ENCODE measurements at places on chromosomes 1 and 21. TPM values are rescaled to one million over a fixed set of nuclear protein-coding genes. Genes with fewer than 3 reads are reported as not detected.

MTR gene
- total RNA-seq = 38.0 TPM

GPR37L1 gene
- not detected for total RNA-seq

CDC14A gene
- 9.4 TPM for total RNA-seq

ZNF692 gene
- total RNA-seq = 23.9 TPM

PROK1 gene
- 74.1 TPM for total RNA-seq

NCF2 gene
- total RNA-seq = 20.4 TPM

RPE65 gene
- total RNA-seq = not detected

GJA5 gene
- total RNA-seq = 63.2 TPM

RGS13 gene
- 0.63 TPM for total RNA-seq

GNG4 gene
- 0.56 TPM for total RNA-seq

MTARC2 gene
- 25.7 TPM for total RNA-seq

BNIPL gene
- total RNA-seq = 0.74 TPM

GPR52 gene
- total RNA-seq = 1.9 TPM

TFB2M gene
- total RNA-seq = 12.1 TPM

GBP5 gene
- 5.5 TPM for total RNA-seq

BMP8A gene
- 2.0 TPM for total RNA-seq

FCRL6 gene
- 1.0 TPM for total RNA-seq

UTS2 gene
- total RNA-seq = 0.65 TPM

TEX38 gene
- not detected for total RNA-seq

GREM2 gene
- total RNA-seq = 0.09 TPM
